ENCODE measurements at places on chromosomes 1 and 21. TPM values are rescaled to one million over a fixed set of nuclear protein-coding genes. Genes with fewer than 3 reads are reported as not detected.

The GCSAML gene
- total RNA-seq: not detected

The DMRTA2 gene
- total RNA-seq: not detected

The OVAAL gene
- total RNA-seq: not detected

The SPOCD1 gene
- 7.3 TPM for total RNA-seq

The PDC gene
- not detected for total RNA-seq

The RGSL1 gene
- not detected for total RNA-seq

The HES3 gene
- total RNA-seq: not detected

The SLC16A4 gene
- total RNA-seq: 16.5 TPM

The SPTA1 gene
- total RNA-seq: not detected

The CGN gene
- total RNA-seq: 0.95 TPM

The WNT3A gene
- total RNA-seq: not detected

The CA14 gene
- total RNA-seq: not detected

The OR2L13 gene
- total RNA-seq: not detected

The GBP7 gene
- total RNA-seq: not detected

The MAGI3 gene
- 8.8 TPM for total RNA-seq

The NBPF14 gene
- total RNA-seq: 24.6 TPM

The GNG12 gene
- total RNA-seq: 91.5 TPM

The LAPTM5 gene
- 0.15 TPM for total RNA-seq

The SGIP1 gene
- total RNA-seq: 31.8 TPM

The PTPN14 gene
- 136 TPM for total RNA-seq

The TNFRSF8 gene
- not detected for total RNA-seq

The TCHH gene
- total RNA-seq: not detected

The PRR9 gene
- not detected for total RNA-seq

The SLC25A24 gene
- 42.7 TPM for total RNA-seq

The SPRR2F gene
- total RNA-seq: not detected

The DCST1 gene
- total RNA-seq: not detected

The IL20 gene
- not detected for total RNA-seq

The RAP1GAP gene
- 1.8 TPM for total RNA-seq

The CXADR gene
- 0.75 TPM for total RNA-seq

The CATSPER4 gene
- total RNA-seq: not detected

The CFAP74 gene
- total RNA-seq: not detected

The CELSR2 gene
- total RNA-seq: 8.6 TPM

The ARV1 gene
- total RNA-seq: 20.4 TPM

The SHISA4 gene
- total RNA-seq: 39.1 TPM

The UTP11 gene
- 32.3 TPM for total RNA-seq

The SPRR2G gene
- not detected for total RNA-seq

The PCAT6 gene
- 4.5 TPM for total RNA-seq

The IGSF9 gene
- total RNA-seq: not detected

The MAN1A2 gene
- total RNA-seq: 45.1 TPM

The SPRR4 gene
- total RNA-seq: not detected

The COL8A2 gene
- 17.4 TPM for total RNA-seq
